Activated T-helper 1 cell treated with anti-CD3 and anti-CD28 coated beads, Interleukin-2, amount 50 U/mL, for 16 hours (primary cell): ENCODE measurements at places on chromosomes 1 and 21.
A peak's percentile ranks its signal among the peaks of the same experiment; 100 is the strongest.

DNA sequence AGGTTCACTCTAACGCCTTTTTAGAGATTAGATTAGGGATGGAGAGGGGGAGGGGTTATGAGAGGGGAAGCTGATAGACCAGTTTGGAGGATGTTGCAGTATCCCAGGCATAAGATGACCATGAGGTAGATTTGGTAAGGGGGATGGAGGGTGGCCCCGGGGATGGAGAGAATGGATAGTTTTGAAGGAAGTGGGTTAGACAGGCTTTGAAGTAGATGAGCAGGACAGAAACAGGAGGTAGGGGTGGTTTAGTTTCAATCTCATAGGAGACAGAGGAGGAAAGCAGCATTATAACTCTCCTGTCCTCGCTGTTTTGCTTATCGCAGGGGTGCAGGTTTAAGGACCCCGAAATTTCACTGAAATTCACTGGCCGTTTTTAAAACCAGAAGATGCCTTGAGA, 11.8 kb downstream of the UBIAD1 start:
- no peak for DNase-seq

DNA sequence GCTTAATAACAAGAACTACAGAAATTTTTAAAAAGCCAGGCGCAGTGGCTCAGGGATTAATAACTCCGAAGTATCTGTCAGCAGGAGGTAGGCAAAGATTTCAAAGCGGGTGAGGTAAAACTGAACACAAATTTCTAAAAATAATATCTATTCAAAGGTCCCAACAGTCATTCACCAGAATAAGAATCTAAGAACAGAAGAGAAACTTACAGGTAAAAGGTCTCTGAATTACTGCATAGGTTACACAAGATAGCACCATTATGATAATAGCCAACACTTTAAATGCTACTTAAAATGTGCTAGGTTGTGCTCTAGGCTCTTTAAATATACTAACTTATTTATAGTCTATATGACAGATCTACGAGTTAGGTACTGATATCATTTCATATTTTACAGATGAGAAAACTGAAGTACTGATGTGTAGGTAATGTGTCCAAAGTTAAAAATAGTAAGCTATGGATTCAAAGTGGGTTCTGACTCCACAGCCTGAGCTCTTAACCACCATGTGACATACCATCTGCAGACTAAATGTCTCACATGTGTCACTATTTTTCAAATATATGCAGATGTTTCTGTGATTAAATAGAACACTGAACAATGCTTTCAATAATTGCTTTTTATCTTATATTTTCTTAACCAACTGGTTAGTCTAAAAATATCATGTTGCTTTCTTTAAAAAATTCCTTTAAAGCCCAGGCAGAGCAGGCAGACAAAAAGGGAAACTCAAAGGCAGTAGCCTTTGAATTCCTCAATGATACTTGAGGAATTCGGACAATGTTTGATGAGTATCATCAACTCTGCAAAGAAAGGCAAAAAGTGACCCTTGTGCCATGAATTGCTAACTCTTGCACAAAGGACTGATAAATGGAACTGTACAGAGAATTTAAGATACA, 80.5 kb upstream of the TTC39A start:
- DNase-seq: no peak

DNA sequence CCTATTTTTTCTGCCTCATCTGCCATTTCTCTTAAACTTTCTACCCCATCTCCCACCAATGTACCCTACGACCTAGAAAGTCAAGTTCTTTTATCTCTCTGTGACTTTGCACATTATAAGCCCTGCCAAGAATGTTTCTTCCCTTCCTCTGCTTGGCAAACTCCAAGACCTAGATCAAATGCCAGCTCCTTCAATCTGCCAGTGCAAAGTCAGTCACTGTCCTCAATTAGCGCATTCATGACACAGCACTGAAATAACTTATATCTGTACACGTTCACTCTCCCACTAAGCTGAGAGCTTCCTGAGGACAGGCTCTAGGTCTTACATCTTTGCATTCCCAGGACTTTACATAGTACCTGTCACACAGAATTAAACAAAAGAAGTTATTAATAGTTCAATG, 21.4 kb upstream of the LSM10 start:
- DNase-seq: no peak

GRCh38 chr1:158180741-158181576, at the start of gene CD1D:
Gene CD1D, plus strand, starts transcription at chr1:158180895. Its CDS starts 207 bp downstream, at chr1:158181102.
- DNase-seq: no peak

GRCh38 chr1:37691497-37692077, 729 bp upstream of the CDCA8 start:
- no peak for DNase-seq

- no peak for DNase-seq
Observed at GRCh38 chr1:116006486-116006964, 30.2 kb downstream of the SLC22A15 start.

- no peak for DNase-seq
Observed at GRCh38 chr1:18155881-18156385, 48.3 kb downstream of the IGSF21 start.

GRCh38 chr1:15042866-15043265, 110.7 kb upstream of the TMEM51 start:
- DNase-seq: no peak

- no peak for DNase-seq
Observed at GRCh38 chr21:21345296-21345695, 347.1 kb downstream of the NCAM2 start.

- no peak for DNase-seq
Observed at GRCh38 chr1:92169214-92170005, 48.3 kb upstream of the C1orf146 start.

DNA sequence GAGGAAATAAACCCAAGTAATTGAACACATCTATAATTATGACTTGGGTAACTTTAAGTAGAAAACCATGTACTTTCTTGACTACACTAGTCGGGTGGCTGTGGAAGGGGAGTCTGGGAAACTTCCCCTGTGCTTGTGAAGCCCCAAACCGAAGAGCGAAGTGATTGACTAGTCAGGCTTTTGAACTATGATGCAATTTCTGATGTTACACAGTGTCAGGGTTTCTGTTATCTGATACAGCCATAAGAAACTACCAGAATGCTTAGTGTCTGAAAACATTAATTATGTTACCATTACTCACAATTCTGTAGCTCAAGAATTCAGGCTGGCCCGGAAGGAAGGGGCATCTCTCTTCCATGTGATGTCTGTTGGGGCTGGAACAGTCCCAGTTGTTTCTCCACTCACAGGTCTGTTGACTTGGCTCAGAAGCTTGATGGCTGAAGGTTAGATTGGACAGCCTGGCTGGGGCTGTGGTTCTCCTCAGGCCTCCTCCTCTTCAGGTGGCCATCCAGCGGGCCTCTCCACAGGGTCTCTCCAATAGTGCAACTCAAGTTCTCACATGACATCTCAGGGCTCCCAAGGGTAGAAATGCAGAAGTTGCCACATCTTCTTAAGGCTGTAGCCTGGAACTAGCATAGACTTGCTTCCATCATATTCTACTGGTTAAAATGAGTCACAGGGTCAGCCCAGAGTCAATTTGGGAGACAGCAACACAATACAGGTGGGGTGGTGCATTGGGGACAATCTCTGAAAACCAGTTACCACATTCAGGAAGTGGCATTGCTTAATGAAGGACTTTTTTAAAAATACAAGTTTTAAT, 8.3 kb upstream of the C8B start:
- DNase-seq: no peak

DNA sequence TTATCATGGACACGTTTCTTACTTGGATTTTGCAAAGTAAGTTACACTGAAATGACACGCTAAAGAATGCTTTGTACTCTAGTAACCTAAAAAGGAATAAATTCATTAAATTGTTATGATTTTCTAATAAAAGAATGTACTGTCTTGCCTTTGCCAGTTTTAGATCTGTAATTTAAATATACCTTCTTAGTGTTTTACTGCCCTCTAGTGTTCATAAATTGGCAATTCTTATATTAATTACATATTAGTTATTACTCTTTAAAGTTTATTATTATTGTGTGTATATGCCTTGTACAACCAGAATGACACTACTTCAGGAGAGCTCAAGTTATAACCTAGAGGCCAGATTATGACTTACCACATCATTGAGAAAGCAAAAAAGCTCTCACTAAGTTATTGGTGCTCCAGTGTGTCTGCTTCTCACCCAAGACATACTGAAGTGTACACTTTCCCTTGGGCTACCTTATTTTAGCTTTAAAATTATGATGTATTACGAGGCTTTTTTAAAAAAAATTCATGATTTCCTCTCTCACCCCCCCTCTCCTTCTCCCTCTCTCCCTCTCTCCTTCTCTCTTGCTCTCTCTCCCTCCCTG, 169.9 kb downstream of the HS2ST1 start:
- DNase-seq: no peak

DNA sequence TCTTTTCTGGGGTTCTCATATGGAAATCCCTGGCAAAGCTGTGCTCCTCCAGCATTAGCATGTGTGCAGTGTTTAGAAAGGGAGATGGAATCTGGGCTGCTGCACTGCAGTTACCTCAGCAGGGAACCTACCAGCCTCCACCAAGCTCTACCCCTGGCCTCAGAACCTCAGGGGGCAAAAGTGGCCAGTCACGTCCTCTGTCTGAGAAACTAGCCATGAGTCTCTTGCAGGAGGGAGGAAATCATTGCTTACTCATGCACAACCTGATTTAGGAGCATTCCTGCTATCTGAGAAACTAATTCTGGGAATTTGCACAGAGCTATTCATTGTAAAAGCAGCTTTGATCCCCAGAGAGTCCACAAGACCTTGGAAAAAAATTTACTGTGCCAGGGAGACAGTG, 80.6 kb upstream of the IPO9 start:
- no peak for DNase-seq

DNA sequence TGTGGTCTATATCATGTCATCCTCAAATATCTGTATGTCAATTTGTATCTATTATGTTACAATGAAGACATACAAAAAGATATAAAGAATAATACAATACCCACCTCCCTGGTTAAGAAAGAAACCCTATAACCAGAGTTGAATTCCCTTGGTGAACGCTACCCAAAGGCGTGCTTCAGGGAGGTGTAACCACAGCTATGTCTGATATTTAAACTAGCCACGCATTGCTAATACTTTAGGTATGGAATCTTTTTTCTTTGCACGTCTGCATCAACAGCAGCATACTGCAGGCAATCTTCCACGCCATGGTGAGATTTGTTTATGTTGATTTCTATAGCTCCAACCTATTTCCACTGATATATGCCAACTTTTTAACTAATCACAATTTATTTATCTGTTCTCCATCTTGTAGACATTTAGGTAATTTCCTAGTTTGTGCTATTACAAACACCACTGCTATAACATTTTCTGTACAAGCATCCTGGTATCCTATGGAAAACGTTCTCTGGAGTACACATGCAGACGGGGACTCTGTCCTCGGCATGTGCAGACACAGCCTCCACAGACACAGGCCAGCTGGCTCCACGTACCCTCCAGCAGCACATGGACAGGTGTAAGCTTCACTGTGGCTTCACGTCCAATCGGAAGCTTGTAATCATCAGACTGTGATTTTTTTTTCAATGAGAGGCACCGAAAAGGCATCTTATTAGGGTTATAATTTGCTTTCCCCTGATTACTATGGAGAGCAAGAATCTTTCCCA, 58.5 kb downstream of the HSF2BP start:
- no peak for DNase-seq

DNA sequence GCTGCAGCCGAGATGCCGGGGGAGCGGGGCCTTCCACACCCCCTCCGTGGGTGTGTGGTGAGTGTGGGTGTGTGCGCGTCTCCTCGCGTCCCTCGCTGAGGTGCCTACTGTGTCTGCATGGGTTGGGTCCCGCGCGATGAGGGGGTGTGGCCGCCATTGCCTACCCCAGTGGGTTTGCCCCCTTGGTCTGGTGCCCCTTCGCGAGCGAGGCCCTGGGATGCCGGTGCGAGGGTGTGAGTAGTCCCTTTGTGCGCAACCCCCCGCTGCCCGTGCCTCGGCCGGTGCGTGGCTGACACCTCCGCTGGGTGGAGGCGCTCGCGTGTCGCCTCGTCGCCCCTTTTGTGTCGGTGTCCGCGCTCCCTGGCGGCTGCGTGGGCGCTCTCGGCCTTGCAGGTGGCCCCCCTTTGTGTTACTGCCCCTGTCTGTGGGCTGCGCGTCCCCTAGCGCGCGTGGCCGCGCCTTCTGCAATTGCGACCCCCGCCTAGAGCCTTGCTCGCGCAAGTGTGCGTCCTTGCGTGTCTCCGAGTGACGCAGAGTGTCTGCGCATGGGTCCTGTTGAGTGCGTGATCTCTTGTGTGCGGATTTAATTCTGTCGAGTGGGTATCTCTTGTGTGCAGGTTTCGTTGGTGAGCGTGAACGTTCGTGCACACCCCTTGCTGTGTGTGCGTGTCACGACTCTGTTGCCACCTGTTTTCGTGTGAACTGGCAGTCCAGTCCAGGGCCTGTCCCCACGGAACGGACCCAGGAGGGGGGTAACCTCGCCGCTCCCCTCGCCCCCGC, 553 bp downstream of the TTC3 start:
- peak; percentile 52 for DNase-seq

GRCh38 chr1:227049253-227049652, 109.2 kb downstream of the COQ8A start:
- DNase-seq: no peak

- DNase-seq: no peak
Observed at GRCh38 chr1:206606867-206607266, 5.4 kb downstream of the EIF2D start.

- DNase-seq: no peak
Observed at GRCh38 chr1:28195780-28196179, 19.3 kb upstream of the PTAFR start.

DNA sequence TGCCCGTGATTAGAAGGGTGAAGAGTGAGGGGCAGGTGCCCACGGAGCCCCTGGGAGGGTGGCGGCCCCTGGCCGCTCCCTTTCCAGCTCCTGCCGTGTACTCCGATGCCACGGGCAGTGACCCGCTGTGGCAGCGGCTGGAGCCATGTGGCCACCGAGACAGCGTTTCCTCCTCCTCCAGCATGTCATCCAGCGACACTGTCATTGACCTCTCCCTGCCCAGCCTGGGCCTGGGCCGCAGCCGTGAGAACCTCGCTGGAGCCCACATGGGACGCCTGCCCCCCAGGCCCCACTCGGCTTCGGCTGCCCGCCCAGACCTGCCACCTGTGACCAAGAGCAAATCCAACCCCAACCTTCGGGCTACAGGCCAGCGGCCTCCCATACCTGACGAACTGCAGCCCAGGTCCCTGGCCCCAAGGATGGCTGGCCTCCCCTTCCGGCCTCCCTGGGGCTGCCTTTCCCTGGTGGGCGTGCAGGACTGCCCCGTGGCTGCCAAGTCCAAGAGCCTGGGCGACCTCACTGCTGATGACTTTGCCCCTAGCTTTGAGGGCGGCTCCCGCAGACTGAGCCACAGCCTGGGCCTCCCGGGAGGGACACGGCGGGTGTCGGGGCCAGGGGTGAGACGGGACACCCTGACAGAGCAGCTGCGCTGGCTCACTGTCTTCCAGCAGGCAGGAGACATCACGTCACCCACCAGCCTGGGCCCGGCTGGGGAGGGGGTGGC, 22.0 kb downstream of the PANK4 start:
- DNase-seq: no peak

DNA sequence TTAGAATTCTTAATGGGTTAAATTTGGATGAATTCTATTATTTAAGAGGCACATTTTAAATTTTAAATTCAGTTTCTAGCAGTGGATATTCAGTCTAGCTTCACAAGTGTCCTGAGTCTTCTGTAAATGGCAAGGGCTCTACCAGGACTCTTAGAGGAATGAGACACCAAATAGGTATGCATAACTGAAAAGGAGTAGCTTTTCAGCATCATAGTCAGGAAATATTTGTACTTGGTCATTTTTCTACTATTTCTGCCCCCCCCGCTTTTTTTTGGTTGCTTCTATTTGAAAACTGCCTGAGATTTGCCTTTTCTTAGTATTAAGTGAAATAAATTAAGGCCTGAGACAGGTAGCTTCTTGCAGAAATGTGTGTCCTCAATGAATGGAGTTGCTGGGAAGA, 80.2 kb downstream of the MAST2 start:
- no peak for DNase-seq
